CD4-positive, CD25-positive, alpha-beta regulatory T cell (primary cell): ENCODE measurements at places on chromosomes 2 and 18.

DNA sequence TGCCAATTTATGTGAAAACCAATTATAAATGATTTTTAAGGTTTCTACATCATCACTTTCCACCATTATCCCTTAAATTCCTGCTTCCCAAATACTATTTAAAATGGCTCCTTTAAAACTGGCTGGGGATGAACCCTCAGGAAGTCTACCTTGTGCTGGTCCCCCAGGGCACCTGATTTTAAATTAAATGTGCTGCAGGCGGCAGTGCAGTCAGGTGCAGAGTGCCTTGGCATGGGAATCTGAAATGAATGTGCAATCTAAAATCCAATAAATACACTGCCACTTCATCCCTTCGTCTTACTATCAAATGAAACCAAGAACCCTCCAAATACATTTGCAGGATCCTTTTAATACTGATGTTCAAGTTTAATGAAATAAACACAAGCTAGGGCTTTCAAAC is 61.8 kb downstream of the C2orf76 start:
- DNase-seq: no peak

GRCh38 chr2:10494351-10495066 is 46.4 kb upstream of the ODC1 start:
- no peak for DNase-seq

DNA sequence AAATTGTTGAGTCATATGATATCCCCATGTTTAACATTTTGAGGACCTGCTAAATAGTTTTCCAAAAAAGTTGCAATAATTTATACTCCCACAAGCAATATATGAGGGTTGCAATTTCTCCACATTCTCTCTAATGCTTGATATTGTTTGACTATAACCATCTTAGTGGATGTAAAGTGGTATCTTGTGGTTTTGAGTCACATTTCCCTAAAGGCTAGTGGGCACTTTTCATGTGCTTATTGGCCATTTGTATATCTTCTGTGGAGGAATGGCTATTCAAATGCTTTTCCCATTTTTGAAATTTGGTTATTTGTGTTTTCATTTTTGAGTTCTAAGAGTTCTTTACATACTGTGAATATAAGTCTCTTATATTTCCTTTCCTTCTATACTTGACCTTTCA is 82.7 kb downstream of the SCG2 start:
- DNase-seq: no peak

GRCh38 chr2:233466991-233467603 is 99.5 kb downstream of the USP40 start:
- no peak for DNase-seq

GRCh38 chr2:64273524-64274398 is 129.5 kb upstream of the PELI1 start:
- peak; percentile 24 for DNase-seq

DNA sequence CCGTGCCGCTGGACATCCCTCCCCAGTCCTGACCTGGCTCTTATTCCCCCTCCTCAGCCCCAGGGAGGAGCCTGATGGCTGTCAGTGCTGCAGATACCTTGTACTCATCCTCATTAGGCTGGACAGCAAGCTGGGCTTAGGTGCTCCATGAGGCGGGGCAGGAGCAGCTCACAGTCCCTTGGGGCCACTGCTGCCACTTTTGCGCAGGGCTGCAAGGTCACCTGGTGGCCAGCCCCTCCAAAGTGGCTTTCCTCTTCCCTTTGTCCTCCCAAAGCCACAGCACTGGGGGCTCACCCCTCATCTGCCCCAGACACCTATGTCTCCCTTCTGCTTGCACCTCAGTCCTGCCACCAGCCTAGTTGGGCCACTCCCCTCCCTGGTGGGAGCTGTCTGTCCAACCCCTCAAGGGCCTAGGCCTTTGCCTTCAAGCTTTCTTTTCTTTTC is 60.8 kb downstream of the FAM168B start:
- DNase-seq: no peak

- peak; percentile 28 for DNase-seq
These were observed 28.1 kb upstream of the SATB2 start for GRCh38 chr2:199485732-199486335.

GRCh38 chr18:49837889-49838288 is 24.6 kb upstream of the ACAA2 start:
- no peak for DNase-seq

DNA sequence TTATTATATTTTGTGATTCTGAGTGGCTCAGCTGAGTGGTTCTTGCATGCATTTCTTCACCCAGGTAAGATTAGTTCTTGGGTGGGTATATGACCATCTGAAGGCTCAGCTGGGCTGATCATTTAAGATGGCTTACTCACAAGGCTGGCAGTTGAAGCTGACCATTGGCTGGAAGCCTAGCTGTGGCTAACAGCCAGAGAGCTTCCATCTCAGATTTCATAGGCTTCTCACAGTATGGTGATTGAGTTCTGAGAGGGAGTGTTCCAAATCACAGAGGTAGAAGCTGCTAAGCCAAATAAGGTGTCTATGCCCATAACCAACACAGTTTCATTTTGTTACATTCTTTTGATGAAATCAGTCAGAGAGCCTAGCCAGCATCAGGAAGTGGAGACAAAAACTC is 117.4 kb upstream of the RPRM start:
- DNase-seq: no peak

- no peak for DNase-seq
These were observed 168.7 kb downstream of the NRXN1 start for GRCh38 chr2:50863218-50863617.

GRCh38 chr2:8022908-8023640 is 658.8 kb upstream of the ID2 start:
- no peak for DNase-seq

GRCh38 chr2:37037771-37038170 is 46.4 kb downstream of the HEATR5B start:
- no peak for DNase-seq

DNA sequence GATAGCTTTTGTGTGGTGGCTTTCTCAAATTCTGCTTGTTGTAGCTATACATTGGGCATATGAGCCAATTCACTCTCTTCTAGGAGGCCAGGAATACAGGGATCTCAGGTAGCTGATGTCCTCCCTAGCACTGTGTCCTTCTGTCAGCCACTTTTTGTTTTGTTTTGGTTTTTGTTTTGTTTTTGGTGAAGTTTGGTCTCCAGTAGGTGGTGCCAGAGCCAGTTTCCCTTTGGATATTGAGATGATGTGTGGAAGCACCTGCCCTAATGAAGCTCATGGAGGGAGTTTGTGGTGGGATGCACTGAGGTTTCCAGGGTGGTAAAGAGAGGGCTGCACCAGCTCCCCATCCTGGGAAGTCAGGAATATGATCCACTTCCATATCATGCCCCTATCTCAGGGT is 100.5 kb upstream of the VWC2L start:
- no peak for DNase-seq

DNA sequence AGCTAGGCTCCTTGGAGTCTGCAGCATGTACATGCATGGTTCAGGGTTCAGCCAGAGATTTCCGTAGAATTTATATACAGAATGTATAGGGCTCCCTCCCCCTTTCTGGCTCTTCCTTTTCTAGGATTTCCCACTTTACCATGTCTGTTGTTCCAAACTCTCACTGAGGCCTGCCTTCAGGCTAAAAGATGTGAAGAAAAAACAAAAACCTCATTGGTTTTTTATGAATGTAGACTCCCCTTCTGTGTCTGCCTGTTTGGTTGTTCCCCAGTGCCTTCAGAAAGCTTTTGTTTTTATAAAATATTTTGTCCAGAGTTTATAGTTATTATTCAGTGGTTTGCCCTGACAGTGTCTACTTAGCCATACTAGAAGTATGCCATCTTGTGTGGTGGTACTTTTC is 3.6 kb downstream of the NDUFV2 start:
- no peak for DNase-seq

GRCh38 chr2:73000808-73001570 is 70.5 kb downstream of the SFXN5 start:
- no peak for DNase-seq

DNA sequence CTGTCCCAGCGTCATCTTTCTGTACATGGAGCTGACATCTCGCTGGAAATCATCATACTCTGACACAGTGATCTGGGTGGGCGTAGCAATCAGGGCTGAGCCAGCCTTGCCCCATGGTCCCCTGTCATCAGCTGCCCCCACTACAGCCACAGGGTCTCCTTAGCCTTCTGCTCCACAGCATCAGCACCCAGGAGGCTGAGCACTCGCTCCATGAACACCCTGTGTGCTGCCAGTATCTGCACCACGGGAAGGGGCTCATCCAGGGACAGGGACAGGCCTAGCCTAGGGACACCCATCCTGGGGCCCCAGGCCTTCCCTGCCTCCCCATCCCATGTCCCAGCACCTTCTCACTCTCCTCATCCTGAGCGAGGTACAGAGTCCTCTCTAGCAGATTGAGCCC is 11.4 kb downstream of the ALPG start:
- no peak for DNase-seq

DNA sequence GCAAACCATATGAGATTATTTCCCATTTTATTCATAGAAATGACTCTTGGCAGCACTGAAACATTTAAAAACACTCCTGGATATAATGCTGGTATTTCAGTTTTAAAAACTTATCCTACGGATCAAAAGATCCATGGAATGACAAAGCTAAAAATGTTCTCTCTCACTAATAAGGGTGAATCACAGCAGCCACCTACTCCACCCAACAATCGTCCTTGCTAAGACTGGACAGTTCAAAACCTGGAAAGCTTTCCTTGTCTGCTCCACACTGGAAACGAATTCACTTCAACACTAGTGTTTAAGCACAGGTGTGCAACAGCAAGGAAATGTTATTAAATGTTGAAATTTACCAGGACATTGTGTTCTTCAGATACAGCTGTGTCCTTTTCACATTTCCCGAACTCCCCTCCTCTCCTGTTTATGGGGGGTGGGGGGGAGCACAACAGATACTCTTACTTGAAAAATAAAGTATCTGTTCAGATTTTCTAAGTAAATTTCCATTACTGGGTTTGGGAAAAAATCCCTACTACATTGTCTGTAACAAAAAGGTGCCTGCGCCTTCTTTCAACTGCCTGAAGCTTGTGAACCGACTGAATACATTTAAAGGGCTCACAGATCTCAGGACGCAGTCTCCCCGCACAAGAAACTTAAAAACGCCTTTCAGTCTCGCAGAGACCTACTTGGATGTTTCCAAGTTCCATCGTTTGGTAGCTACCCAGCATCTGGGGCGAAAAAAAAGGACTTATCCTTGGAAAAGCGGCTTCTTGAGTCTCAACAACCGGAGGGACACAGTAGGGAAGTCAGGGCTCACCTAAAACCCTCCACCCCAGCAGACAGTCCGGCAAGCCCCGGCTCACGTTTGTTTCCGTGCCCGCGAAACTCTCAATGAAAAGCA is 1.3 kb downstream of the YWHAQ start:
- DNase-seq: no peak

GRCh38 chr2:119242276-119243119 is 18.9 kb downstream of the STEAP3 start:
- no peak for DNase-seq

GRCh38 chr18:79604205-79604912 is 75.2 kb upstream of the CTDP1 start:
- DNase-seq: no peak

- DNase-seq: no peak
These were observed 75.1 kb upstream of the NT5C1B start for GRCh38 chr2:18664421-18664820.

DNA sequence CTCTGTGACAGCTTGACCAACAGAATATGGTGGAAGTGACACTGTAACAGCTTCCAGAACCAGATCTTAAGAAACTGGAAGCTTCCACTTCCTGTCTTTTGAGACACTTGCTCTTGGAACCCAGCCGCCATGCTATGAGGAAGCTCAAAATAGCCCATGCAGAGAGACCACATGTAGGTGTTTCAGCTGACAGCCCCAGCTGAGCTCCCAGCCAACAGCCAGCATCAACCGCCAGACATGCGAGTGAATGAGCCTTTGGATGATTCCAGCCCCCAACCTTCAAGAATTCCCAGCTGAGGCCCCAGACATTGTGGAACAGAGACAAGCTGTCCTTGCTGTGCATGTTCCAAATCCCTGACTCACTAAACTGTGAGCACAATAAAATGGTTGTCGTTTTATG is 27.9 kb downstream of the ACVR1 start:
- DNase-seq: no peak

DNA sequence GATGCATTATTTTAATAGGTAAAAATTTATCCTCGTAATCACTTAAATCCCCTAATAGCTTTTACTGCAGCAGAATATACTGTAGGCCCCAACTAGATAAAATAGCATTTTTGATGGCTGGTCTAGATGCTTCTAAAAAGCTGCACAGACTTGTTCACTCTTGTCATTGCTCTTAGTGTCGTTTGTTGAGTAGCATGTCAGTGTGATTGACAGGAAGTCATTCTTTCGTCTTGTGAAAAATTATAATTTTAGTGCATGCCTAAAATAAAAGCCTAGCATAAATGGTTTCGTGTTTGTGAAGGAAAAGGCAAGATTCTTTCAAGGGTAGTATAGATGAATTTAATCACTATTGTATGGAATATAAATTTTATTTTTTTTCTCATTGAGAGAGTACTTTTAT is 275.0 kb downstream of the PTGR3 start:
- no peak for DNase-seq
